Cardiac septum (tissue), 1 donor: ENCODE measurements at places on chromosomes 5 and 9. TPM values are rescaled to one million over a fixed set of nuclear protein-coding genes. Genes with fewer than 3 reads are reported as not detected.

GLT6D1 gene
- not detected for total RNA-seq

IFNA13 gene
- not detected for total RNA-seq

WDR38 gene
- total RNA-seq: not detected

IRX2 gene
- total RNA-seq: 3.2 TPM

LHX2 gene
- total RNA-seq: 0.19 TPM

DNA sequence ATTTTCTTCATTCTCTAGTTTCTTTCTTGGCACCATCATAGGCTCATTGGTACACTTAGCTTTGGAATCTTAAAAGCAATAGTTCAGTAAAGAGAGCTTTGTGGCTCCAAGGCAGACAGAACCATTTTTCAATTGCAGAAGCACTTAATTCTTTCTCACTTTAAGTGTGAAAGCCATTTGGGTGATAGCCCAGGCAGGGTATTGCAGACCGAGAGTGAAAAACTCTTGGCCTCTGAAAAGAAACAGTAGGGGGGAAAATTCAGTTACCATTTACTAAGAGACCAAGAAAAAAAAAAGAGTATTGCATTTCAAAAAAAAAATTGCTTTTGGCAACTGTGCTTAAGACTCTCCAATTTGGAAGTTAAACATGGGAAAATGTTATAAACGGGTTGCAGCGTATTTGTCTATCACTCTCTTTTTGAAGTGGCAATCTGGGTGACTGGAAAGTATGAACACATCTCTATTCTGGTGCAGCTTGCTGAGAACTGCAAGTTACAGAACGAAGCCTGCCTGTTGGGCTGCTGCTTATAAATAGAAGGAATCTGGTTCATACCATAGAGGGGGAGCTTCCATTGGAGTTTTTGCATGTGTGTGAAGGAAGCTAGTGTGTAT lies 170.5 kb downstream of the TLE4 start:
- no peak for DNase-seq

DNA sequence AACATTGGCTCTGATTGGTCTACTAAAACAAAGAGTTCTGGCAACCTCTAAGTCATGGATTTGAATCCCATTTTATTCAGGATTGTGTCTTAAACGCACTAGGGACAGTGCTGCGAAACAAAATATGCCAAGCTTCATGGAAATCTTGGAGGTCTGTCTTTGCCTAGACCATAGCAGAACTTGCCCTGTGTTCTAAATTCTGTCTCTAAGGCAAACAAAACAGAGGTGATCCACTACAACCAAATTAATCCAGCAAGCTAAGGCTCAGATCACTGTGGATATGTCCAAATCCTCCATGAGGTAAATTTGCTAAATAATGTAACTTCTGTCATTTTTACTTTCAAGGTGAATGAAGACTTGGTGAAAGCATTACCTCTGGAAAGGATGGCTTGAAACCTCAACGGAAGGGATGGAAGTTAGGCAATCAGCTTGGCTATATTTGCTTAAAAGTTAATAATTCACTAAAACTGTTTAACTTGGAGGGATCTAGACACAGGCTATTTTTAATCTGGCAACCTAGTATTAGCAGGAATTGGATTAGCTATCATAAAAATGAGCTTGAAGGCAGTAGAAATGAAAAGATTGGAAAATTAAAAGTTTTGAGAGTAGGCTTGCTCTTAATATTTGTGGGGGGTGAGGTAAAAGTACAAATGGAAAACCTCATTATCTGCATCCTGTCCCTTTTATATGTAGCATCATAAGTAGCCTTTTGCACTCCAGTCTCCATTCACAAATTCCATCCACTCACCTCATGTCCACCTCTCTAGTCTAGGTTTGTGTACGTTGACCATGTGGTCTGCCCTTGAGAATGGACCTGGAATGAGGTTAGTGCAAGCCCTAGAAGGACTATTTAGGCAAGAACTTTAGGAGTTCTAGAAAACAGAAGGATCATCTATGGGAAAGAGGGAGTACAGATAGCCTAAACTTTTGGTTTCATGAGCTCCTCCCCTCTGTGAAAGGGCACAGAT lies 176.2 kb downstream of the SMC2 start:
- no peak for DNase-seq

- no peak for DNase-seq
These were observed 80.0 kb upstream of the OTULINL start for GRCh38 chr5:14501353-14502293.

DNA sequence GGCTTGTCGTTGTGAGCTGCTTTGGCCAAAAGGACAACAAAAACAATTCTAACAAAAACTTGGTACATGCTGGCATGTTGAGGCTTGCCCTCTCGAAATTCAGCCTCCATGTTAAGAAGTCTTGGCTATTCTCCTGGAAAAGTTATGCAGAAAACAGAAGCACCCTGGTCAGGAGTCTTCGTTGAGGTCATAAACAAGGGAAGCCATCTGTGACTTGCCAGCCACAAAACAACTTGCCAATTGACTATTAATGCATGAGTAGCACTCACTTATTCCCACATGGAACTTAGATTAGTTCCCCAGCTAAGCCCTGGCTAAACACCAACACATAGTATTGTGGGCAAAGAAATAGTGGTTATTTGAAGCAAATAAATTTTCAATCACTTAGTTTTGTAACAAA lies 521.0 kb upstream of the CHD1 start:
- no peak for DNase-seq

DNA sequence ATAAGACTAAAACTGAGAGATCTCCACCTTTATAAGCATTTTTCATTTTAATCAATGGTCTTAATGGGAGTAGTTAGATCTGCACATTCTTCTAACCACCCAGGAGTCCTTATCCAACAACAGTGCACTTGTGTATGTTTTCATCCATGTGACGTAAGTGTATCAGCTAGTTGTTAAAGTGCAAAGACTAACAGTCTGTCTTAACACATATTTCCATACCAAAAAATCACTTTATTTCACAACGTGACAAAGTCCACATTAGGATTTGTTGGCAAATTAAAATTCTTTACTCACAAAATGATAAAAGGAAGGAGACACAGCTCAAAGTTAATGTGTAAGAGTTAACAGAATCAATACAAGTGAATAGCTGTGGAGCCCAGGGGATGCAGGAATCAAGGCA lies 1.9 kb upstream of the SMC2 start:
- DNase-seq: no peak

DNA sequence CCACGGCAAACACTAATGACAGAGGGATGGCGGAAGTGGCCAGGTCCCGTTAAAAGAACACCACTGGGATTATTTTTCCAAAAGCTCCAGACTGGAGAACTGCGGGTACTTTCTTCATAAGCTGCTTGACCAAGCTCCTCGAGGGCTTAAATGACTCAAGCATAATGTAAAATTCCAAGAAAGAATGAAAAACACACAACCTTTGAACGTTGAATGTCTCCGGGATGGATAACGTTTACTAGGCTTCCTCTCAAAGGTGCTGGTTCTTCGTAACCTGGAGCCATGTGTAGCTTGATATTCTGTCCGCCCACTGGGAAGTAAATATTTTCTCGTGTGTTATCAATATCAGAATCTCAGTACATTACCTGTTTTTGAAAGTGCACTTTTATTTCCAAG lies 67.6 kb downstream of the EPB41L4B start:
- no peak for DNase-seq

GRCh38 chr9:73441890-73442818 lies 290.5 kb downstream of the ANXA1 start:
- DNase-seq: no peak

DNA sequence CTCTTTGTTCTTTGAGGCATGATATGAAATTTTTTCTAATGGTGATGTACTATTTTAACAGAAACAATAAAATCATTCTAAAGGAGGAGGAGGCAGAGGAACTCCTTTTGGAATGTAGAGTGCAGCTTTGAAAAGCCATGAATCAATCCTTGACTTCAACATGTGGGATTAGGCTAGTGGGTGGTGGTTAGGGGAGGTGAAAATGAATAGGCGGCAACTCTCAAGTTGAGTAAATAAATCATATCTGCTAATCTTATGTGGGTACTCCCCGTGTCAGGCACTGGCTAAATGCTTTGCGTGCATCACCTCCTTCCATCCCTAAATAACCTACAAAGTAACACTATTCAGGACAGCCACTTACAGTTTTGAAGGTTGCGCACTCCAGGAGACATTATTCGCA lies 35.1 kb downstream of the FAM81B start:
- no peak for DNase-seq

- no peak for DNase-seq
These were observed 151.5 kb downstream of the DCP2 start for GRCh38 chr5:113128082-113128481.
